ENCODE measurements at places on chromosomes 13 and 19.

DNA sequence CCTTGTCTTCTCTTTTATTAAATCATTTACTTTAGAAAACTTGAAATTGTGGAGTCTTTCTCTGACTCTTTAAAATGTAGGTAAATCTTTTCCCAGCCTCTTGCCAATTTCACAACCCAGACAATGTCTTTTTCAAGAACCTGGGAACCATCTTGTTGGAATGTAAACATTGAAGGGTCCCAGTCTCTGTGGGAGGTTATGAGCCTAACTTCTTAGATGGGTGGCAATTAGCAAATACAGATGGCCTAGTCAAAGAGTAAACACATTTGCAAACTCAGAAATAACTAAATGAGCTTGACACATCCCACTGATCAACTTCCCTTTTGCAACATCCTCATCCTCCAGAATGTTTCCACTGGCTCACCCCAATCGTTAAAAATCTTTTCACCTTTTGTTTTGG, 721.0 kb downstream of the PCDH9 start:
- DNase-seq, result no peak

DNA sequence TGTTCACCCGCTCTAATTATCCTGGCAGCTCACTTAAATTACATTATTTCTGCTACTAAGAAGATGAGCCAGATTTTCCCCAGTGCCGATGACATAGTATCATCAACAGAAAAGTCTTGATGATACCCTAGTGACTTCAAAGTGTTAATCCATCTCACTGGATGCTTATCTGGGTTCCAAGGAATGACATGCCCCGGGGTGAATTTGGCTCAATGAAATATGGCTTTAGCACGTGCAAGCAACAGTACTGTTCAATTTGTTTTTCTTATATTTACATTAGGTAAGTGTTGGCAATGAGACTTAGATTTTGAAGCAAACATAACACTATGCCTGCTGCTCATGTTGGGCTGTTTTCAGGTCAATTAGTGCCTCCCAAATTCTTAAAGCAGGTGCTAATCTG, 548.2 kb upstream of the SLITRK1 start:
- no peak for DNase-seq

- no peak for DNase-seq
Measured at GRCh38 chr13:42266473-42266872, 5.5 kb upstream of the AKAP11 start.

DNA sequence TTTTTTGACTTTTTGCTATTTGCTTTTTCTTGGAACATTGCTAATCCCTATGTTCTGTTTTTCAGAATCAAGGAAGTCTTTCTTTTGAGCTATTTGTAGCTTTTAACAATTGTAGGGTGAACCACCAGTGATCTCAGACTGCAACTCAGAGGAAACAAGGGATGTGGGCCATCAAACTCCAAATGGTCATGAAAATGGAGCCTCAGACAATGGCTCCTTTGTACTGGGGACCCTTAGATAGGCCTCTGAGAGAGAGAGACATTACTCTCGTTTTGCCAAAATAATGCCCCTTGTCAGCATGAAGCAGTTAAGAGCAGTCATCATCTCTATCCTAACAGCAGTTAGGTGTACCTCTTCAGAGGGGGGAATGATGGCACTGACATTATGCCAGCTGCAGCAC, 56.4 kb upstream of the GJB6 start:
- DNase-seq, result no peak

GRCh38 chr13:48853728-48854102, 122.0 kb upstream of the FNDC3A start:
- DNase-seq, result peak; percentile 23

GRCh38 chr13:96650301-96650886, 343.9 kb downstream of the OXGR1 start:
- no peak for DNase-seq

GRCh38 chr19:18771328-18772242, 19.5 kb downstream of the COMP start:
- DNase-seq, result no peak

DNA sequence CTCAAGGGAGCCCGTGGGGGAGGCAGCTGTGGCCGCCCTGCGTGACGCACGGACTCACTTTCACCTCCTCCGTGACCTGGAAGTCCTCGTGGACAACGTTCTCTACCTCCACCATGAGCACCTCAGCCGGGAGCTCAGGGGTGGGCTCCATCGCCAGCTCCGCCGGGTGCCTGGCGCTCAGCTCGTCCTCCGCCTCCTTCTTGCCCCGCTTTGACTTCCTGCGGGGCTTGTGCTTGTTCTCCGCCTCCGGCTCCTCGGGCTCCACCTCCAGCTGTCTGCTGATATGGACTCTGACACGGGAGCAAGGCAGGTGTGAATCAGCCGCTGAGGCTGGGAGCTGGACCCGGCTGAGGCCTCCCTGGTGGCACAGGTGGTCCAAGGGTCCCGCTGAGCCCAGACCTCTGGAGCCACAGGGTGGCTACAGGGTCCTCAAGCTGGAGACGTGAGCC, 8.2 kb downstream of the LONP1 start:
- DNase-seq, result no peak

- DNase-seq, result no peak
Measured at GRCh38 chr19:23999821-24000610, 85.3 kb downstream of the ZNF726 start.

GRCh38 chr13:72960541-72960940, 98.3 kb upstream of the KLF5 start:
- no peak for DNase-seq

All from stimulated activated CD4-positive, alpha-beta T cell treated with anti-CD3 and anti-CD28 coated beads, Interleukin-4, amount 100 ng/mL, for 48 hours (primary cell).